Cardiac muscle cell (in vitro differentiated cells and primary cell): ENCODE measurements at places on chromosomes 1 and 21. TPM values are rescaled to one million over a fixed set of nuclear protein-coding genes. Genes with fewer than 3 reads are reported as not detected.

NUDT4B gene
- not detected in 2 replicates for polyA plus RNA-seq

FAF1 gene
- polyA plus RNA-seq, result 71.4 and 76.7 TPM in 2 replicates

HMCN1 gene
- 4.9 and 12.5 TPM in 2 replicates for polyA plus RNA-seq

ANGPTL7 gene
- not detected in 2 replicates for polyA plus RNA-seq

PIAS3 gene
- polyA plus RNA-seq, result 40.5 and 61.5 TPM in 2 replicates

KPRP gene
- not detected in 2 replicates for polyA plus RNA-seq

S100A7 gene
- not detected in 2 replicates for polyA plus RNA-seq
